Left colon (tissue), 2 donors: ENCODE measurements at places on chromosomes 16 and 17. TPM values are rescaled to one million over a fixed set of nuclear protein-coding genes. Genes with fewer than 3 reads are reported as not detected.

GRCh38 chr16:81586417-81586816, 141.8 kb downstream of the CMIP start:
- no peak for DNase-seq

GRCh38 chr16:55899857-55900256, 24.7 kb upstream of the CES5A start:
- DNase-seq = no peak

- peak; percentile 76 for DNase-seq
Observed at GRCh38 chr17:47276868-47277267, 23.2 kb downstream of the ITGB3 start.

GRCh38 chr16:16127469-16128116, 95.7 kb downstream of the ABCC6 start:
- DNase-seq = peak; percentile 45

DNA sequence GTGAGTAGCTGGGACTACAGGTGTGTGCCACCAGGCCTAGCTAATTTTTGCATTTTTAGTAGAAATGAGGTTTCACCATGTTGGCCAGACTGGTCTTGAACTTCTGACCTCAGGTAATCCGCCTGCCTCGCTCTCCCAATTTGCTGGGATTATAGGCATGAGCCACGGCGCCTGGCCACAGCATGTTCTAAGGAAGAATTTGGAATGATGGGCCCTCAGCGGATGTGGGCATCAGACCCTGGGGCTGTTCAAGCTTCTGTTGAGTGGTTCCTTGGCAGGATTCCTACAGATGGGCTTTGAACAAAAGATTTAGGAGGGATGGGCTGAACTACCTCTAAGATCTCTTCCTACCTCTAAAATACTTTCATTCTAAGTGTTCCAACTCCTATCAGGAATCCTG, 4.1 kb downstream of the PRPSAP2 start:
- DNase-seq = no peak

DNA sequence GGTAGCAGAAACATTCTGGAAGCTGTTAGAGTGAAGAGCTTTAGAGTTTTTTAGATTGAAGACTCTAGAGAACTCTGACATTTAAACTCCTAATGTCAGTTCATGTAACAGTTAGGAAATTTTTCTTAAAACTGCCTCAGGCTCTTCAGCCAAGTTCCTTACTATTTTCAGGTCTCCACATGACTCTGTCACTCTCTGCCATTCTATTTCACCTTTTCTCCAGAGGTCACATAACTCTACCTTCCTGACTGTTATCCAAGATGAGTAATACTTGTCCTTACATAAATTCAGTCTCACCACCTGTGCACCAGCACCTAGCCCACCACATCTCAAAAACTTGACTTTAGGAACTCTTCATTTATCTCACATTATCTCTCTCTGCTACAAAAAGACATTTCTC, 347.1 kb upstream of the CA10 start:
- DNase-seq = no peak

DNA sequence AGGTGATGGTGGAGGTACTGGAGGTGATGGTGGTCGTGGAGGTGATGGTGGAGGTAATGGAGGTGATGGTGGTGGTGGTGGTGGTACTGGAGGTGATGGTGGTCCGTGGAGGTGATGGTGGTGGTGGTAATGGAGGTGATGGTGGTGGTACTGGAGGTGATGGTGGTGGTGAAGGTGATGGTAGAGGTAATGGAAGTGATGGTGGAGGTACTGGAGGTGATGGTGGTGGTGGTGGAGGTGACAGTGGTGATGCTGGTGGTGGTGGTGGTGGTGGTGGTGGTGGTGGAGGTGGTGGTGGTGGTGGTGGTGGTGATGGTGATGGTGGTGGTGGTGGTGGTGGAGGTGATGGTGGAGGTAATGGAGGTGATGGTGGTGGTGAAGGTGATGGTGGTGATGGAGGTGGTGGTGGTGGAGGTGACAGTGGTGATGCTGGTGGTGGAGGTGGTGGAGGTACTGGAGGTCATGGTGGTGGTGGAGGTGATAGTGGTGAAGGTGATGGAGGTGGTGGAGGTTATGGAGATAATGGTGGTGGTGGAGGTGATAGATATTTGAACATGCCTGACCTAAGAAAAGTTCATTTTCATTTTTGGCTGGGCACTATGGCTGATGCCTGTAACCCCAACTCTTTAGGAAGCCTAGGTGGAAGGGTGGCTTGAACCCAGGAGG, 55.0 kb downstream of the RNF213 start:
- no peak for DNase-seq

- no peak for DNase-seq
Observed at GRCh38 chr17:80068301-80069222, 32.1 kb downstream of the CCDC40 start.

DNA sequence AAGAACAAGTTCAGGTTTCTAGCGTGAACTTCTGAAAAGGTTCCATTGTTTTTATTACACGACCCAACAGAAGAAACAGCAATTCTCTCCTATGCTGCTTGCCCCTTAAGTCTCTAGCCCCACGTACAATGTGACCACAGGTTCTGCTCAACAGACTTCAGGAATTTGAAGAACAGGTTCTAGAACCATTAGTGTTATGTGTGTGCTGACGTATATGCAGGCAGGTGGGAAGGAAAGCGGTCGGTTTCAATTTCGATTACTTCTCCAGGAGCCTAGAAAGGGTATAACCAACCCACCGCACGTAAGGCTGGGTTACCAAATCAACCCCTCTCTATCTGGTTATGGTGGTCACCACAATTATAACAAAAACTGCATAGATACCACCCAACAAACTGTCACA, 39.4 kb downstream of the XPO6 start:
- no peak for DNase-seq

DNA sequence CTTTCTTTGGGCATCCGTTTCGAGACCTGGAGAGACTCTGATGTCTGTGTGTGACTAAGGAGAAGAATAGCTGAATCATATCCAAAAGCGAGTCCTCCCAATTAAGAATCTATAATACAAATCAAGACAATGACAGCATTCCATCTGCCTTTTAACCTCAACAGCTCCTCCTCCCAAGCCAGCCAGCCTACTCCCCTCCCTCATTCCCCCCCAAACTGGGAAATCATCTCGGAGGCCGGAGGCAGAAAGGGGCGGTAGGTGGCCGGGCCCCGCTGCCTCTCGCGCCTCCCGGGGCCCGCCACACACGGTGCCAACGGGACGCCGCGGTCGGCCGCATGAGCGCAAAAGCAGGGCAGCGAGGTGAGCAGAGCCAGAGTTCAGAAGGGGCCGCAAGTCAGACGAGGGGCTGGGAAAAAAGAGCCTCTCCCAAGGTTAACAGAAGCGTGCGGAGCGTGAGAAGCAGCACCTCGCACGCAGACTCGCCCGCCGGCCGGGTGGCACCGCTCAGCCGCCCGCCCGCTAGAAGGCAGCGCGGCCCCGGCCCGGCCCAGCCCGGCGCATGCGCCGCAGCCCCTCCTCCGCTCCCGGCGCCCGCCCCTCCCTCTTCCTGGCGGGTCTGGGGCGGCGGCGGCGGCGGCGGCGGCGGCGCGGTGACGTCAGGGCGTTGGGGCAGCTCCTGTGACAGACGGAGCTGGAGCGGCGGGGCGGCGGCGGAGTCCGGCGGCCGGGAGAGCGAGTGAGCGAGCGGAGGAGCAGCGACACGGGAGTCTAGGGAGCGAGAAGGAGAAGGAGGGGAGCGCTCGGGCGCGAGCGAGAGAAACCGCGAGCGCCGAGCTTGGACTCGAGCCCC, at the start of gene PAFAH1B1:
Gene PAFAH1B1, plus strand, starts transcription at position 684 of the 850 bp plus-strand sequence. CDS start 44,635 bp downstream, outside the sequence.
- peak; percentile 94 for DNase-seq

DNA sequence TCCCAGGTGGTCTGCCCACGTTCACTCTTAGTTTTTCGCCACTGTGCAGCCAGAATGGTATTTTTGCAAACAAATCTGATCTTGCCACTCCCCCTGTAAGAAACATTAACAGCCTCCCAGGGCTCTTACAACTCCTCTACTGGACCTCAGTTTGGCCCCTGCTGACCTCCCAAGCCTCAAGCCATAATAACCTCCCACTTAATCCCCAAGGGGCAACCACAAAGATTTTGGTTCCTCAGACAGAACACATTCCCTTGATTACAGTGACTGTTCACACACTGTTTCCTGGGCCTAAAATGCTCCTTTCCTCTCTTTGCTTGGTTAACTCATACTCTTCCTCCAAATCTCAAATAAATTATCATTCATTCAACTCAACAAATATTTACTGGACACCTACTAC, 21.5 kb upstream of the CD300E start:
- no peak for DNase-seq

- no peak for DNase-seq
Observed at GRCh38 chr17:62670202-62670821, 42.8 kb downstream of the MRC2 start.

DNA sequence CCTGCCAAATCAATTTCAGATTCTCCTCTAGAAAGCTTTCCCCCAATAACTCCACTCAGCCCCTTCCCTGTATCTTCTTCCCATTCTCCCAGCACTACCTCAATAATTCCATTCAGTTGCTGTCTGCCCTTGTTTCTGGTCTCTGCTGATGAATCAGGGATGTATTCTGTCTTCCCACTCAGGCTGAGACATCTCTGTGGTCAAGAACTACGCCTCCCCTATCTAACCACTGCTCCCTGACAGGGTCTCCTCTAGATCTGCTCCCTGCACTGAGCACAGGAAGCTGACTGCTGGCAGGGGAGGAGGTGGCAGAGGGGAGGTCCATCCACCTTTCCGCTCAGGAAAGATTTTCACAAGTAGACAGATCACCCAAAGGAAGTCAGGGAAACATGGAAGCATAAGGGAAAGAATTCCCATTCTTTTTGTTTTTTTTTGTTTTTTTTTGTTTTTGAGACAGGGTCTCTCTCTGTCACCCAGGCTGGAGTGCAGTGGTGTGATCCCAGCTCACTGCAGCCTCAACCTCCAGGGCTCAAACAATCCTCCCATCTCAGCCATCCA, 16.9 kb upstream of the SP2 start:
- no peak for DNase-seq

GRCh38 chr17:6567528-6568183, 11.3 kb upstream of the PITPNM3 start:
- DNase-seq = no peak

- peak; percentile 29 for DNase-seq
Observed at GRCh38 chr17:62892870-62893338, 73.1 kb upstream of the TANC2 start.

- DNase-seq = no peak
Observed at GRCh38 chr17:61442136-61442775, 10.0 kb upstream of the TBX4 start.

- DNase-seq = no peak
Observed at GRCh38 chr17:29820425-29820824, 109.6 kb downstream of the SSH2 start.

DNA sequence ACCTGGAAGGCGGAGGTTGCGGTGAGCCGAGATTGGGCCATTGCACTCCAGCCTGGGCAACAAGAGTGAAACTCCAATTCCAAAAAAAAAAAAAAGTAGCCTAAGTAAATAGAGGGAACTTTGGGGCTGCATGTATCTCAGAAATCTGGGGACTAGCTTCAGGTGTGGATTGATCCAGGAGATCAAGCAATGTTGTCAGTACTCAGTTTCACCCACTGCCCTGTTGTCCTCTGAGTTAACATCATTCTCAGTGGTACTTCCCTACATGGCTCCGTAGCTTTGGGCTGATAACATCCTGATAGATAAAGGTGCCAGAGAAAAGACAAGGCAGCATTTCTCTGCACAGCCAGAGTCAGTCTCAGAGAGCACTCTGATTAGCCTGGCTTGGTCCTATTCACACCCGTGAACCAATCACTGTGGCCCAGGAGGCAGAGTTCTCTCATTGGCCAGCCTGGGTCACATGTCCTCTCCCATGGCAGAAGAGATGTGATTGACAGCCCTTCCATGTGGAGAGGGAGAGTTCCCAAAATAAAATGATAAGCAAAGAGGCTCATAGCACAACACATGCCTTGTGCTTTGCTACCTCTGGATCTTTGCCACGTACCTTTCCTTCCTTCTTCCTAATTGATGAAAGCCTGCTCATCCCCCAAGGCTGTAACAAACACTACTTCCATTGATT, 99.6 kb downstream of the ABCC1 start:
- DNase-seq = no peak

- DNase-seq = no peak
Observed at GRCh38 chr16:19323596-19323995, 38.1 kb downstream of the CLEC19A start.

GRCh38 chr16:87348616-87349157, 31.5 kb upstream of the C16orf95 start:
- no peak for DNase-seq

DNA sequence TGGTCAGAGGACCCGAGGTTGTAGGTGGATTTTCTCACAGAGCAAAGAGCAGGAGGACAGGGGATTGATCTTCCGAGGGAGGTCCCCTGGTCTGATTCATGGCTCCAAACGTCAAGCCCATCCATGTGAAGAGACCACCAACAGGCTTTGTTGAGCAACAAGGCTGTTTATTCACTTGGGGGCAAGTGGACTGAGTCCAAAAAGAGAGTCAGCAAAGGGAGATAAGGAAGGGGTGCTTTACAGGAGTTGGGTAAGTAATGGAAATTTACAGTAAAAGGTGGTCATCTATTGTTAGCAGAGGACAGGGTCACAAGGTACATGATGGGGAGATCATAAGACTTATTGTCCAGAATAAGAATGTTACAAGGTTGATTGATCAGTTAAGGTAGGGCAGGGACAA, 2285.8 kb downstream of the TP53TG3F start:
- DNase-seq = no peak

DNA sequence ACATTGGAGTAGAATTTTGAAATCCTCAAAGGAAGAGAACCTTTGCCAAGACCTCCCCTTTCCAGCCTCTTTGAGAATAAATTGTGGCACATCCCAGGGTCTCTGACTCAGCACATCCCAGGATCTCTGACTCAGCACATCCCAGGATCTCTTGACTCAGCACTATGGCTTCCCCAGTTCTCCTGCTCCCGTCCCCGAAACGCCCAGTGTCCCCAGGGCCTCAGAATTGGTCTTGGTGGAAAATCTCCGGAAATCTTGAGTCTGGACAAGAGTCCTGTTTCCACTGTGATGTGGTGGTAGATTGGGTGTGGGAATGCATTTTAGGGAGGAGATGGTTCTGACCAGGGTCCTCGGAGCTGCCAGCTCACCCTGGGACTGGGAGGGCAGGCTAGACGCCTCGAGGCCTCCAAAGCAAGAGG, 19.2 kb downstream of the PLXDC1 start:
- no peak for DNase-seq

GRCh38 chr16:84484579-84485254, 19.7 kb downstream of the MEAK7 start:
- no peak for DNase-seq

RNF166 gene
- 12.0 TPM for total RNA-seq

KCNJ16 gene
- 0.24 TPM for total RNA-seq

MYH8 gene
- total RNA-seq = not detected

KRTAP3-1 gene
- not detected for total RNA-seq

GAST gene
- not detected for total RNA-seq

ARHGAP23 gene
- total RNA-seq = 3.9 TPM

MYL4 gene
- not detected for total RNA-seq

CLEC19A gene
- total RNA-seq = not detected

KRTAP9-2 gene
- not detected for total RNA-seq

SRL gene
- total RNA-seq = 0.50 TPM

PIRT gene
- 1.1 TPM for total RNA-seq

C1QTNF8 gene
- total RNA-seq = not detected

TBC1D3B gene
- 8.9 TPM for total RNA-seq

CPNE7 gene
- 0.92 TPM for total RNA-seq

PABPN1L gene
- total RNA-seq = not detected
